D721Med (cell line): ENCODE measurements at places on chromosomes 2 and 18.

GRCh38 chr2:49355611-49356010 lies 201.3 kb upstream of the FSHR start:
- DNase-seq, result no peak

DNA sequence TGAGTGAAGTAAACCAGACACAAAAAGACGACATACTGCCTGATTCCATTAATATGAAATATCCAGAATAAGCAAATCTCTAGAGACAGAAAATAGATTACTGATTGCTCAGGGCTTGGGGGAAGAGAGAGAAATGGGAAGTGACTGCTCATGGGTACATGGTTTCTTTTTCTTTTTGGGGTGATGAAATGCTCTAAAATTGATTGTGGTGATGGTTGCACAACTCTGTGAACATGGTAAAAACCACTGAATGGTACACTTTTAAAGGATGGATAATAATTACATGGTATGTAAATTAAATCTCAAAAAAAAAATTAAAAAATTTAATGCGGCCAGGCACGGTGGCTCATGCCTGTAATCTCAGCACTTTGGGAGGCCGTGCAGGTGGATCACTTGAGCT lies 39.3 kb downstream of the RPL31 start:
- no peak for DNase-seq

DNA sequence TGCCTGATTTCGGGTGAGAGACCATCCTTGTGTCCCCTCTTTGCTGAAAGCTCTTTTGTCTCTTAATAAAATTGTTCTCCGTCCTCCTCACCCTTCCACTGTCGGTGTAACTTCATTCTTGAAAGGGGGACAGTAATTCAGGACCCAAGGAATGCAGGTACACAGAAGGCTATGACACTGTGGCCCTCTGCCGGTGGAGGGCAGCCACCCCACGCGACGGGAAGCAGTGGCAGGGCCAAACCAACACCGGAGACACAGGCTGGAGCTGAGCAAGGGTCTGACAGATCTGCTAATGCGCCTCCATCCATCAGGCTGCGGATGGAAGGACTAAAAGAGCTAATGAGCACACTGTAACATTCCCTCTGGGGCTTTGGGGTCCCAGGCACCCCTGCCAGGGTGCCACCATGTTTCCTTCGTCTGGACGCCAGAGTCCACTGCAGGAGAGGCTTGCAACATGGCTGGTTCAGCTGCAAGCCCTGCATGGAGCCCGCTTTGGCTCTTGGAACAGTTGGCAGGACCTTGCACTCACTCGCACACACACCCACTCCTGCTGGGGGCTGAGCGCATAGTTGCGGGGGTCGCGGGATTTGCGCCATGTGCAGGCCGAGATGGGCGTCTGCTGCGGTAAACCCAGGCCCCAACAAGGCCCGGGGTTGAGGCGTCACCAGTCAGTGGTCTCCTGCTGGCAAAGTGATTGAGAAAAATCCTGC lies 544.1 kb upstream of the CDH7 start:
- no peak for DNase-seq

- DNase-seq, result no peak
Measured at GRCh38 chr18:54235871-54236270, 11.4 kb upstream of the MBD2 start.

DNA sequence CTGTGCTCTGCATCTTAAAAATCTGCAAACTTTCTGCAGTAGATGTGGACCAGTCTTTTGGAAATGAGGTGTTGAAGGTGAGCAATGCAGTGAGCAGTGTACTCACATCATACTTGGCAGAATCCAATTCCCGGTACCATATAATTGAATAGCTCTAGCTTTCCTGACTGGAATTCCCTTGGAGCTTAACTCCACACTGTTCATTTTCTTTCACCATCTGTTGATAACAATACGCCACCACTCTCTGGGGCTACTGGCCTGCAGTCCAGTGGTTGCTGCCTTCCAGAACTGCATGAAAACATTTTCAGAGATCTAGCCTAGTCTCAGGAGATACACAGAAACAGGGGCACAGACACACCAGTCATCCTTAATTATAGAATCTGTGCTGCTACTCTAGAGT lies 820.0 kb upstream of the NXPH2 start:
- no peak for DNase-seq

DNA sequence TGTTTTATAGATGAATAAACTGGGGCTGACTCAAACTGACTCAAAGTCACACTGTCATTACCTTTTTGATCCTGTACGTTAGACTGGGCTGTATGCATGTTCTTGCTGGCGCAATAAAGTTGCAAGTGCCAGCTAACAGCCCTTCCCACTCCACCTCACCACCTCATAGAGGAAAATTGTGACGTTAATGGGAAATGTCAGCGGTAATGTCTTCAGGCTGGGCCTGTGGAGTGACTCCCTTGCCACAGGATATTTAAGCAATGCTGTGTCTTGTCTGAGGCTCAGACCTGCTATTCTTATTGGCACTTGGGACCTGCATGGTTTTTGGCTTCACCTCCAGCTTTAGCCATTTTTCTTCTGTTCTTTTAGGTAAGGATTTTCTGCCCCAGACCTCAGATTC lies 25.2 kb upstream of the CASP10 start:
- DNase-seq, result no peak

GRCh38 chr2:39852831-39853230 lies 73.8 kb upstream of the THUMPD2 start:
- DNase-seq, result no peak

GRCh38 chr2:42569883-42570282 lies 1.5 kb downstream of the MTA3 start:
- DNase-seq, result no peak

DNA sequence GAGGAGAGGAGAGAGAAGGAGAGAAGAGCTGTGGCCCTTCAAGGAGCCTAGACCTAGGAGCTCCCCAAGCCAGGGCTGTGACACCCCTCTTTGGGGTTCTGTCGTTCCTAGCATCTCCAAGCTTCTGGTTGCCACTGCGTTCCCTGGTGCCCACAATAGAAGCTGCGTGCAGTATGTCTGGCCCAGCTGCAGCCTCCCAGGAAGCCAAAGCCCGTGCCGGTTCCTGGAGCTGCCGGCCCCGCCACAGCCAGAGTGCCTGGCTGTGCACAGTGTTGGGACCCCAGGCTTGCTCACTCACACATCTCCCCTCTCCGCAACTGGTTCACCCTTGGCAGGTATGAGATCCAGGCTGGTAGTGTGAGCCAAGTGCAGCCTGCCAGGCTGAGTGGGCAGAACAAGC lies 367.7 kb upstream of the MC4R start:
- no peak for DNase-seq

DNA sequence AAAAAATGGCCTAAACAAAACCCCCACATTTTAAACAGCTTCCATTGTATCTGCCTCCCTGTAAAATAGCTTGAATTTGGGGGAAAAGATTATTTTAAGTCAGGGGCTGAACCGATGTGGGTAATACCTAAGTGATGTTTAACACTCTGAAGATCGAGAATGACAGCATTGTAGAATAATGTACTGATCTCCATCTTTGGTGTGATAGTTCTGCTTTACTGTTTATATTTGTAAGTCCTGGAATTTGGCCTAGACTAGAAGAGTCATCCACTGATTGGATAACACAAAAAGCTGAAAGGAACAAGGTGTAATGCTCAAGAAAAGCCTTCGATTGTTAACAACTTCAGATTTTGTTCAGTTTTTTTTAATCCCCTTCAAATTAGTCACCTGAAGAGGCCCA lies 53.8 kb upstream of the CCDC68 start:
- no peak for DNase-seq

GRCh38 chr2:71851094-71851750 lies 296.4 kb downstream of the CYP26B1 start:
- DNase-seq, result no peak

- DNase-seq, result no peak
Measured at GRCh38 chr18:28792404-28793086, 615.6 kb upstream of the CDH2 start.

GRCh38 chr18:8741532-8741931 lies 36.2 kb downstream of the MTCL1 start:
- no peak for DNase-seq

DNA sequence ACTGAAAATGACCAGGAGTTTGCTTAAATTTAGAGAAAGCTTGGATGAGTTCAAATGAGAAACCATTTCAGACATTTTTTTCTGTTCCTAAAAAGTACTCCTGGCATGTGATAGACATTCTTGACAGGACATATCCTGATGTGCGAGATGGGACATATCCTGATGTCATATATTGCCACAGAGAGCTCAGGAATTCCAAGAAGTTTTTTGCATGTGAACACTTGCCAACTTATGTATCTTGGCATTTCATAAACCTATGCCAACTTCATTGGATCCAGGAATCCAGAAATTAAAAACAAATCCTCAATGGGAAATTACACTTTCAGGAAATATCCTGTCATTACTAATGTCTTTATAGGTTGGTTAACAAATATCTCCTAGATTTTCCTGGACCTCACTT lies 2.9 kb upstream of the SERPINB3 start:
- DNase-seq, result no peak

GRCh38 chr18:74950479-74950878 lies 258.5 kb downstream of the PTGR3 start:
- DNase-seq, result no peak

GRCh38 chr18:48781988-48782363 lies 168.8 kb downstream of the SMAD7 start:
- no peak for DNase-seq

DNA sequence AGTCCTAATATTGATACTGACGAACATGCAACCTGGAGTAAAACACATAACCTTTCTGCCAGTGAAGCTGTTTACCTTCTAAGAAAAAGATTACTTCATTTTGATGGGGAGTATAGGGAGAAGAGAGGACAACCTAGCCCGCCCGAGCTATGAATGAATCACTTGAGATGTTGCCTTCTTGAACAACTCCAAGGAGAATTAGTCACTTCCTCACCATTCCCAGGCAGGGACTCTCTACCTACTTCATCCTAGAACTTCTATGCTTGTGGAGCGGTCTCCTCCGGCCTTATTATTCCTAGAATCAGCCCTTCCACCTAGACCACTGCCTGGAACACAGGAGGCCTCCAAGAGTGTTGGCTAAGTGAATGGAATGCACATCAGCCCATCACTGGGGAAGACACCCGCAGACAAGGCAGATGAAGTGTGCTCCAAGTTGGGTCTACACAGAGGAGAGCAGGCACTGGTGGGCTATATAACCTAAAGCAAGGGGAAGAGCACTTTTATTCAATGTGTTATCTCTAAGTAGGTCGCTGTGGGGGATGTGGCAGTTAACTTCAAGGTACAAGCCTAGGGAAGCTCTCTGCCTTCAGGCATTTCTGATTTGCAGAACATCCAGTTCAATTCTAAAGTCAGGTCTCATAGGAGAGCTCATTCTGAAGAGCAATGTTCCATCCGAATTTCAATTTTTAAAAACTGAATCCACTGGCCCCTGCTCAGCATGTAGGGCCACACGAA lies 57.4 kb downstream of the STK39 start:
- no peak for DNase-seq

DNA sequence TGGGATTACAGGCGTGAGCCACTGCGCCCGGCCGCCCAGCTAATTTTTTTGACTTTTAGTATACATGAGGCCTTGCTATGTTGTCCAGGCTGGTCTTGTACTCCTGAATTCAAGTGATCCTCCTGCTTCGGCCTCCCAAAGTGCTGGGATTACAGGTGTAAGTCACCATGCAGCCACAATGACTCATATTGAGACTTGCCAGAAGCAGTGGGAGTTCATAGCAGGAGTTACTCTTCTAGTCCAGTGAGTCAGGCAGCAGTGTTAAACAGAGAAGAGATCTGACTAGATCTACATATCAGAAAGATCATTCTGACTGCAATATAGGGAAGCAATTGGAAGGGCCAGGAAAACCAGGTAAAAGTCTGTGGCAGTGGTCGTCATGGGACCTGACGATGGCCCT lies 1.5 kb upstream of the FLACC1 start:
- DNase-seq, result no peak
